ENCODE measurements at places on chromosomes 5 and 9. TPM values are rescaled to one million over a fixed set of nuclear protein-coding genes. Genes with fewer than 3 reads are reported as not detected.

Gene SLCO6A1
- not detected for total RNA-seq

Gene FOXB2
- total RNA-seq: not detected

DNA sequence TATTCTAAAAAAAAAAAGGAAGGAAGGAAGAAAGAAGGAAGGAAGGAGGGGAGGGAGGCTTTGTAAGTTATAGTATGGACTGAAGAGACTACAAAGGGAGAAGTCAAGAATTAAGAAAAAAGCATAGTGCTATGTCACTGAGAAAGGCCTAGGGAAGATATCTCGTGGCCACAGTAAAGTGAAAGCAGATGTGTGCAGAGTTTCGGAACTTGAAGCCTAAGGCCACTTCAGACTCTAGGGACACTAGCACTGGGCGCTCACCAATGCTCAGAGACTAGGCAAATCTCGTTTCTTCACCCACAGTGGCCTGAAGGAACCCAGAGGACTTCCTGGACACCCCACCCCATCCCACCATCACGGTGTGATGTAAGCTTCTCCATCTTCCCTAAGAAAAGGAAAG, 181.4 kb upstream of the TRPM3 start:
- DNase-seq: no peak

Gene C1QTNF2
- total RNA-seq: 3.0 TPM

- DNase-seq: no peak
Measured at GRCh38 chr9:94557376-94557775, 2.5 kb downstream of the PCAT7 start.

Gene ANXA2R
- 3.4 TPM for total RNA-seq

DNA sequence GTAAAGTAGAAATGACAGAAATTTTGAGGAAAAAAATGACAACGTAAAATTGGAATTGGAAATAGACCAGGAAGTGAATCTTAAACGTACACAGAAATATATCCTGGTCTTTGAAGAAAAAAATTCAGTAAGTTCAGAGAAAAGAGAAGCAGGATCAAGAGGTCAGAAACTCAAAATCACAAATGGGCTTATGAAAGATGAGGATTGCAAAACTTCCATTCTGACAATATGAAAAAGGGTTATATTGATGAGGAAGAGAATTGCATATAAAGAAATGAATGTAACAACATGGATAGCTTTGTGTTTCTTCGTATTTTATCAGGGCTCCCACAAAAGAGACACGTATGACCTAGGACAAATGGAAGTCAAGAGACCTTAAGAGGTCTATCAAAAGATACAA, 58.1 kb downstream of the OXCT1 start:
- DNase-seq: no peak

Gene ASPN
- 0.49 TPM for total RNA-seq

Measured in dorsolateral prefrontal cortex (tissue), 122 donors.